Hematopoietic multipotent progenitor cell treated with erythropoietin and hydrocortisone succinate and interleukin-3 and kit ligand, for 17 days (in vitro differentiated cells): ENCODE measurements at places on chromosomes 5 and 9.

GRCh38 chr5:147918899-147919298, 12.6 kb upstream of the C5orf46 start:
- DNase-seq: no peak

DNA sequence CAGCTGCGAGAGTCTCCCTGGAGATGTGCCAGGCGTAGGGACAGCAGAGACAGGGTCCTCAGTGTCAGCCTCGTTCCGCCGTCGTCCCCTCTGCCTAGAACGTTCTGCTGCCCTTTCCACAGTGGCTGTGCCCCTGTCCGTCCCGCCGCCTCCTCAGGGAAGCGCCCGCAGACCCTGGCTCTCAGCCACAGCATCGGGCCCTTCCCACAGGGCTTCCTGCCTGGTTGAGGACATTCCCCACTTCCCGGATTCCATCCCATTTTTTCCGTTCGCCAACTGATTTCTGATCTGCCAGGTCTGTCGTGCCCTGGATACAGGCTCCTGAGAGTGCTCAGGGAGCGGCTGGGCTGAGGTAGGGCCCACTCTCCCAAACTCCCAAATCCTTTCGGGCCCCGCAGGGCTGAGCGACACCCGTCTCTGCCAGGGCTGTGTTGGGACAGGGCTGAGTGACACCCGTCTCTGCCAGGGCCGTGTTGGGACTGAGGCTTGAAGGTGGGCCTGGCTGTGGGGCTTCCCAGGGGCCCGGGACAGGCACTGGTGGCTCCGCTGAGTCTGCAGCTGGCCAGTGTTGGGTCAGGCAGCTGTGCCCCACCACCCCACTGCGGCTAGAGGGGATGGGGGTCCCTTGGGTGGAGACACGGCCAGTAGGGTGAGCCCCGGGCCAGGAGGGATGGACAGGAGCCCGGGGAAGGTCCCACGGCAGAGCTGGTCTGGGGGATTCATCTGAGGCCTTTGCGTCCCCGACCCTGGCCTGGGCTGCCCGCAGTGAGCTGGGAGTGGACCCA, 15.9 kb downstream of the DNLZ start:
- no peak for DNase-seq

GRCh38 chr5:90504743-90505142, 24.6 kb downstream of the LYSMD3 start:
- no peak for DNase-seq

DNA sequence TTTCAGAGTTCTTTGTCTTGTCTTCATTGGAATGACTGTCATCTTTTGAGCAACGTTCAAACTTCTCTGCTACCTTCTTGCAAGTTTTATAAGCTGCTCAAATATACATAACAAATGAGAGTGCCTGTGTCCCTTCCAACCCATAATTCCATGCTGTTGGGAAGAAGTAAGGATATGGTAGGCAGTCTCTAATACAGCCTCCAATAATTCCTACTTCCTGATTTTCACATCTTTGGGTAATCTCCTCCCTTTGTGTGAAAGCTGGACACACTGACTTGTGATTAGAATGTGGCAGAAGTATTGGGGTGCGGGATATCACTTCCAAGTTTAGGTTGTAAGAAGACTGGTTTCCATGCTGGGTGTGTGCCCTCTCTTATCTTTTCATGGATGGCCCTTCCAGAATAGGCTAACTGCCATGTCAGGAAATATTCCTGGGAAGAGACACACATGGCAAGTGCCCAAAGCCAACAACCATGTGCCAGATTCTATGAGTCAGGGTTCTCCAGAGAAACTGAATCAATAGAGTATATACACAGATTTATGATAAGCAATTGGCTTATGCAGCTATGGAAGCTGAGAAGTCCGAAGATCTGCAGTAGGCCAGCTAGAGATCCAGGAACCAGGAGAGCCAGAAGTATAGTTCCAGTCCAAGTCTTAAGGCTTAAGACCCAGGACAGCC, 531.3 kb downstream of the NTRK2 start:
- DNase-seq: no peak

DNA sequence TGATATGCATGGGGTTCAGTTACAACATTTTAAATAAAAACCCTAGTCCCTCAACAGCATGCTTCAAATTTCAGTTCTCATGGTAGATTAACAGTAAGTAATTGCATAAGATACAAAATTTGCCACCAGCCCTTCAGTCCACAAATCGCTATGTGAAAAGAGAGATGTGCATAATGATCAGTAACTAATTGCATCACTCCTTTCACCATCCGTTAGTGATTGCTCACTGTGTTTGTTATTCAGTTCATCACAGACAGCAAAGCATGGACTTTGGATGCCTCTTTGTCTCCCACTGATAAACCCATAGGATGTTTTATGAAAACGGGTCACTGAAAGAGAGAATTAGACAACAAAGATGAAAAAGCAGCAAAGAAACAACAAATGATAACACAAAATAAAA, 103.2 kb downstream of the MCTP1 start:
- DNase-seq: no peak

DNA sequence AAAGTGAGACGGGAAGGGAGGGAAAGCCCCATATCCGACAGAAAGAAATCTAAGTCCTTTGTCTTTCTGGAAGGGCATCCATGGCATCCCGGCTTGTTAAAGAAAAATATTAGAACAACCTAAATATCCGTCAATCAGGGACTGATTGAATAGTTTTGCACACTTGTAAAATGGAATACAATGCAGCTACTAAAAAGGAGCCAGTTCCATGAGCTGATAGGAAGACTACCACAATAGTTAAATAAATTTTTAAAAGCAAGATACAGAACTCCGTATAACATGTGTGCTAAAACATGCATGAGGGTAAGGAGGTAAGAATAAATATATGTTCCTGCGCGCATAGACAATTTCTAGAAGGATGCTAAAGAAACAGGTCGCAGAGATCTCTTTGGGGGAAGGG, 12.8 kb upstream of the GNPDA1 start:
- no peak for DNase-seq

DNA sequence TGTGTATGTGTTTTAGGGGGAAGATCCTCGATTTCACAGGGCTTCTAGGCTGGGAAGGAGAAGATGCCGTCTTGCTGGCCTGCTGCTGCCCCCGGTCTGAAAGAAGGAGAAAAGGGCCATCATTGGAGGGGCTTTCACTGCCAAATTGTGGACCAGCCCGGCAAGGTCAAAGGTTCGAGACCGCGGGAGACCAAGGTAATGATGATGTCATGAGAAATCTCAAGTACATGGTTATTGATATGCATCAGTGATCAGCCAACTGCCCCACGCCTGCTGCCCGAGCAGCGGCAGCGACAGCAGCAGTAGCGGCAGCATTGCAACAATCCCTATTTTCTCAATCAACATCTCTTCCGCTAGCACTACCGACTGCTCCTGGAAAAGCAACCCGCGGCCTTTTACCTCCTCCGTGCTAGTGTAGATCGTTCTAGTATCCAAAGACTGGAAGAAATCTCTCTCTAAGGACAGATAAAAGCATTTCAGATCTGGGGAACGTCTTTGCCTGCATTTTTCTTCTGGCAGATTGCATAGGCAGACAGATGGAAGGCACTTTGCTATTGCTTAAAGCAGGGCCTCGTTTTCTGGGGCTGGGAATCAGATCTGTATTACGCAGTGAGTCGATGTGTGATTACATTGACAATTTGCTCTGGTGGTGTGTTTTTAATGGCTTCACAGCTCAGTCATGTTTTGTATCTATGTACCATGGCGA, 215.3 kb downstream of the MEF2C start:
- DNase-seq: no peak

DNA sequence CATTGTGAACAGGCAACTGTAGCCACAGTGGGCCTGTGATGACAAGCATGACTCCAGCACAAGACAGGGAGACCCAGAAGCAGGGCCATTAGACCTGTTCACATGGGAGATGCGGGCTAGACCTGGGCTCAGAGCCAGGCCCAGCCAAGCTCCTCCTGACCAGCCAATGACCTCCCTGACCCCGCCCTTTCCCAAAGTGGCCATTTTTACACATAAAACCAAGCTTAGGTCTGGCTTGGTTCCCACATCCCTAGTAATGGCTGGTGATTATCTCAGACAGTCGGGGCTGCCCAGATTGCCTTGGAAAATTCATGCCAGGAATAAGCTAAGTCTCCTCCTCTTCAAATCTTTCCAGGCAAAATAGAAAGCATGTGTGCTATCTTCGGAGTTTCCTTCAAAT, 94.1 kb downstream of the FRMD3 start:
- DNase-seq: no peak

GRCh38 chr9:134492281-134492691, 149.3 kb upstream of the COL5A1 start:
- no peak for DNase-seq

DNA sequence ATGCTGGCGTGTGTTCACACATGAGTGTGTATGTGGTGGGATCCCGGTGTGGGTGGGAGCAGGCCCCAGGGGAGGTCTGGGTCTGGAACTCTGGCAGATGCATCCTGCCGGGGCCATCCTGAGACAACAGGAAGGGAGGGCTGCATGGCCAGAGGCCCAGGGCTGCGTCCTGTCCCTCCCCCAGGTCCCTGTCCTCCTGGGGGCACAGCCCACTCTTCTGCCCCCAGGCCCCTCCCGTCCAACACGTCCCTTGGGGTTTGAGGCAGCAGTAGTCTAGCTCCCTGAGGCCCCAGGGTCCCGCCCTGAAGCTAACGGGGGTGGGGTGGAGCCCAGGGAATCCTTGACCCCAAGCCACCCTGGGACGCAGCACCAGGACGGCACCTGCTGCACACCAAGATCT, 16.6 kb downstream of the FLT4 start:
- DNase-seq: no peak

DNA sequence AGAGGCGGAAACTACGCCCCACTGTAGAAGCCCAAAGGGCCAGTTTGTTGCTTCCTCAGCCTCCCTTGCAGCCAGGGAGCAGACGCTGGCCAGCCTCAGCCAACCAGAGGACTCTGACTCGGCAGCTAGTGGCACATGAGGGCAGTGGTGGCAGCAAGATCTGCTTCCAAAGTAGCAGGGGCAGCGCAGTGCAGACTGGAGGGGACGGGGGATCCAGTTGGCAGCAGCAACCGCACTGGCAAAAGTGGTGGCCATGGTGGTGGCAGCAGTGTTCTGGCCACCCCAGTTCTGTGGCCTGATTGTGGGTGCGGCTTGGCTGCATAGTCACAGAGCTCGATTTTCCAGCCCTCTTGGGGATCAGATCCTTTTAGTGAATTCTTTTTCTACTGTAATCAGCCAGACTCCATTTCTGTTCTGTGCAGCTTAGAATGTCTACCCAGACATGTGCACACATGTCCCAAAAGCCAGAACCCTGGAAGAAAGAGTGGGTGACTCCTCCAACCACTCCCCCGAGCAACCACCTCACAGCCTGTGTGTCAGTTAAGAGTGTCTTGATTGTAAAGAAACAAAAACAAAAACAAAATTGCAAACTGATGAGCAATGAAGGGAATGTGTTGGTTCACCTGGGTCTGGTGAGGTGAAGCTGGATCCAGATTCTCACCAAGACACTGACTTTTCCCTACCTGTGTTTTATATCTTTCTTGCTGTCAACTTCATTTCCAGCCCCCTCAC, 11.0 kb upstream of the ZBTB43 start:
- no peak for DNase-seq

DNA sequence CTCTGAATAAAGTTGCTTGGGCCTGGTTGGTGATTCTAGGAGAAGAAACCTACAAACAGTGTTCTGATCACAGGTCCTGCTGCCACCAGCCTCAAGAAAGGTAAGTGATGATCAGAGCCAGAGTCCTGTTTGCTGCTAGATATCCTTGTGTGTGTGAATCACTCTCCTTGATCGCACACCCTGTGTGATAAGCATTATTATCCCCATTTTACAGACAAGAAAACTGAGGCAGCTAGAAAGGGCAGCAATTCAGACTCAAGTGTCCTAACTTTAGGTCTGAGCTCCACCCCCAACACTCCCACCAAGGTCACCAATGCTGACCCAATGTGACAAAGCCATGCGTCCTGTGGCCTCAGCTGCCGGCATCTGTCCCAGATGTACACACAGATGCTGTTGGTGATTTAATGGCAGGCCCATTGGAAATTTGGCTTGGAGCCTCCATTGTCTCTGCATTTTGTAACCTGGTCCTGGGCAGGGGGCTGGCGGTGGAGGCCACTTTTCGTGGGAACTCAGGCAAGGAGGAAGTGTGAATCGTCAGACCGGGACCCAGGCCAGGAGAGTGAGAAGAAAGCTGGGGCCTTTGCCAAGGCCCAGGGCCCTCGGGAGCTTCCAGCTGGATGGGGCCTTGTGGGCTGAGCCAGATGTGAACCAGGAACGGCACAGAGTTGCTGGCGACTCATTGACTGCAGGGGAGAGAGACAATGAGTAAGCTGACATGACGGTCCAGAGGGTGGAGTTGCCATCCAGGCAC, 29.8 kb upstream of the GGTA1 start:
- DNase-seq: no peak

GRCh38 chr5:31620026-31620425, 18.9 kb upstream of the PDZD2 start:
- DNase-seq: no peak

DNA sequence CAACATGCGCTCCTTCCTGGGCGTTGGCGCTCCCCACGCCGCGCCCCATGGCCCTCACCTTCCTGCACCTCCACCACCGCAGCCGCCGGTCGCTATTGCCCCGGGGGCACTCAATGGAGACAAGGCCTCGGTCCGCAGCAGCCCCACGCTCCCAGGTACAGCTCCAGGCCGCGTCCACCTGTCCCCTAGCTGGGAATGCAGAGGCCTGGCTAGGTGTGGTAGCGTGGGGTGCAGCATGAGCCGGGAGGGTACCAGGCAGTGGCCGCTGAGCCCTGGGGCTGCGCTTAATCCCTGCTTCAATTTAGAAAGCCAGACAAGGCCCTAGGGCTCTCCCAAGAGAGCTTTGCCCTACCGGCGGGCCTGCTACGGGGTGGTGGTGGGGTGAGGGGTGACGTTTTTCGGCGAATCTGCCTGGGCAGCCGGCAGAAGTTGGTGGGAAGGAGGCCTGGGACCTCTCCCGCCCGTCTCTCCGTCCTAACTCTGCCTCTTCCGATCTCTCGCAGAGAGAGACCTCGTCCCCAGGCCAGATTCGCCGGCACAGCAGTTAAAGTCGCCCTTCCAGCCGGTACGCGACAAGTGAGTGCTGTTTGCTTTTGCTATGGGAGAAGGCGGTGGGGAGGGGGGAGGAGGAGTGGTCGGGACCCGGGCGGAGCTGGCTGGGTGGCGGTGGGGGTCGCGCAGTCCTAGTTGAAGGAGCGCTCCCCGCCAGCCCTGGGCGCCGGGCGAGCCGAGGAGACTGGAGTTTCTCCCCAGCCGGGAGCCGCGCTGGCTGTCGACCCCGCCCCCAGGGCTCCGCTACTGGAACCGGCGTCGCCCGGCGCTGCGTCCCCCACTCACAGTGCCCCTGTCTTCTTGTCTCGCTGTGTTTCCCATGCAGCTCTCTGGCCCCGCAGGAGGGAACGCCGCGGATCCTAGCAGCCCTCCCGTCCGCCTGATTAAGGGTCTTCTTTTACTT, 4.8 kb downstream of the IRX1 start:
- no peak for DNase-seq

DNA sequence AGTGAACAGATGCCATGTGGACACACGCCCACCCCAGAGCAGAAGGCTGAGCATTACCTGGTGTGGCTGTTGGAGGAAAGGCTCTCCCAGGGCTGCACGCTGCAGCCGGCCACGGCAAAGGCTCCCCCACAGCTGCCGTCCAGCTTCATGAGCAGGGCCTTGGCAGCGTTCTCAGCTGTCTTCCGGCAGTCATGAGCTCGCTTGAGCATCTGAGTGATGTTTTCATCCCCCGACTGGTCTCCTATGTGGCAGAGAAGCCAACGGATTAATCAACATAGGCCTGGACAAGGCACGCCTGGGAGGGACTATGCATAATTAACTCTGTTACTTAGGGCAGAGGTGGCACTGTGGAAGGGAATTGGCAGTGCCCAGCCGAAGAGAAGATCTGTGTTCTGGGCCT, 87.3 kb downstream of the DCP2 start:
- no peak for DNase-seq

GRCh38 chr5:78547183-78547582, 101.4 kb downstream of the LHFPL2 start:
- no peak for DNase-seq

- no peak for DNase-seq
Observed at GRCh38 chr5:140205952-140206351, 31.0 kb downstream of the CYSTM1 start.
